ENCODE measurements at places on chromosomes 1 and 21. TPM values are rescaled to one million over a fixed set of nuclear protein-coding genes. Genes with fewer than 3 reads are reported as not detected.

DIP2A gene
- total RNA-seq: 158 TPM

PTGER3 gene
- total RNA-seq: 0.26 TPM

SYPL2 gene
- not detected for total RNA-seq

FGR gene
- total RNA-seq: 2.0 TPM

AGT gene
- not detected for total RNA-seq

CFAP410 gene
- 59.0 TPM for total RNA-seq

ARHGEF16 gene
- not detected for total RNA-seq

DNA sequence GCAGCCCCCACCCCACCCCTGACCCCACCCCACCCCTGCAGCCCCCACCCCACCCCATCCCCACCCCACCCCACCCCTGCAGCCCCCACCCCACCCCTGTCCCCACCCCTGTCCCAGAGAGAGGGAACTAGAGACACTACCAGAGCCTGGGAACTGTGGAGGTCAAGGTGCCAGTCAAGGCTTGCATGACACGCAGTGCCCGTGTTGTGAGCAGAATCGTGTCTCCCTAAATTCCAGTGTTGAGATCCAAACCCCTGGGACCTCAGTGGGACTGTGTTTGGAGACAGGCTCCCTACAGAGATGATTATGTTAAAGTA, 18.4 kb upstream of the SUMO3 start:
- peaks cover 2% of the 10 kb centered on the region for H3K4me1 ChIP-seq
- H3K4me3 ChIP-seq: no peak overlapping the region

- no peaks in the 10 kb centered on the region for H3K27me3 ChIP-seq
- H3K36me3 ChIP-seq: no peaks in the 10 kb centered on the region
- peaks cover 32% of the 10 kb centered on the region for H3K4me1 ChIP-seq
- DNase-seq: no peak
- H3K27ac ChIP-seq: peak overlapping the region; percentile 87
Measured at GRCh38 chr1:246506367-246506673, 759 bp downstream of the SMYD3 start.

GRCh38 chr1:183061194-183061593, 38.0 kb downstream of the LAMC1 start:
- H3K27ac ChIP-seq: no peak overlapping the region
- H3K36me3 ChIP-seq: no peaks in the 10 kb centered on the region
- H3K4me1 ChIP-seq: no peaks in the 10 kb centered on the region
- H3K27me3 ChIP-seq: peaks cover 12% of the 10 kb centered on the region
- no peak overlapping the region for H3K4me3 ChIP-seq
- no peak for DNase-seq

GRCh38 chr1:158793604-158794003, 12.6 kb upstream of the OR6N2 start:
- no peaks in the 10 kb centered on the region for H3K36me3 ChIP-seq
- DNase-seq: no peak
- H3K4me3 ChIP-seq: no peak overlapping the region
- no peaks in the 10 kb centered on the region for H3K27me3 ChIP-seq
- no peaks in the 10 kb centered on the region for H3K4me1 ChIP-seq

GRCh38 chr1:48207131-48207530, 15.4 kb upstream of the SLC5A9 start:
- H3K36me3 ChIP-seq: no peaks in the 10 kb centered on the region
- peaks cover 2% of the 10 kb centered on the region for H3K4me1 ChIP-seq
- no peak overlapping the region for H3K27ac ChIP-seq
- peaks cover 2% of the 10 kb centered on the region for H3K27me3 ChIP-seq

DNA sequence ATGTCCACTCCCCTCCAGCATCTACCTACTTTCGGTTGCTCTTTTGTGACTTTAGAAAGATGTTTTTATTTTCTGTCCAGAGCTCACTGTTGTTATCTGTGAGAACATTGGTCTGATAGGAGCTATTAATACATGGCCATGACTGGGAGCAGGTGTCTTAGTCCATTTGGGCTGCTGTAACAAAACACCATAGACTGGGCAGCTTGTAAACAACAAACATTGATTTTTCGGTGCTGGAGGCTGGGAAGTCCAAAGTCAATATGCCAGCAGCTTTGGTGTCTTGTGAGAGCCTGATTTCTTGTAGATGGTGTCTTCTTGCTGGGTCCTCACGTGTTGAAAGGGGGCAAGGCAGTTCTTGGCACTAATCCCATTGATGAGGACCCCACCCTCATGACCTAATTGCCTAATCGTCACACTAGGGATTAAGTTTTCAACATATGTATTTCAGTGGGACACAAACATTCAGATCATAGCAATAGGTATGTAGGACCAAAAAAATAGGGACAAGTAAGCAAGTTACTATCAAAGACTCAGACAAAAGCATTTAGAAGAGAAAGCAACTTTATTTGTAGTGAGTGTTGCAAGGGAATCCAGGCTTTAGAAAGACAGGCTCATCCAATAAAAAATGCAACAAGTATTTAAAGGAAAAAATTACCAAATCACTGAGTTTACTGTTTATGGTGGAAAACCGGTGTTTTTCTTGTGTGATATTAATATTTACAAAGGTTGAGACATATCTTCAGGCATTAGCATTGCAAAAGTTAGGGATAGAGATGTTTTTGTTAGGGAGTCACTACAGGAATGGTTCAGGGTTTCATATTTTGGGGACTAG, 55.2 kb upstream of the WDR26 start:
- no peaks in the 10 kb centered on the region for H3K4me1 ChIP-seq
- no peak for DNase-seq
- H3K36me3 ChIP-seq: no peaks in the 10 kb centered on the region
- H3K27ac ChIP-seq: no peak overlapping the region
- no peak overlapping the region for H3K4me3 ChIP-seq
- no peaks in the 10 kb centered on the region for H3K27me3 ChIP-seq

DNA sequence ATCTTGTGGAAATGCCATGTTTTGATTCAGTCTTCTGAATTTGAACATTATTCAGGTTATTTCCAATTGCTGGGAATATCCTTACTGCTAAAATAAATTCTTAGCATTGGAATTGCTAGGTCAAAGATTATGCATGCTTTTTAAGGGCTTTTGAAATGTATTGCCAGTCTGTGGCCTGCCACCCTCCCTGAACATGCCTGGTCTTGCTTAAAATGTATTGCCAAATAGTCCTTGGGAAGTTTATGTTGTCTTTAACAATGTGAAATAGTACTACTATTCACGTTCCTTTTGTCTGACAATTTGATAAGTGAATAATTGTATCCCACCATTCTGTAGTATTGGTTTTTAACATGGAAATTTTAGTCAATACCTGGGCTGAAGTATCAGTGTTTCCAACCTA, 13.6 kb downstream of the TARDBP start:
- no peaks in the 10 kb centered on the region for H3K27me3 ChIP-seq
- H3K4me1 ChIP-seq: peaks cover 19% of the 10 kb centered on the region
- H3K36me3 ChIP-seq: peaks cover 18% of the 10 kb centered on the region
- no peak overlapping the region for H3K27ac ChIP-seq
- no peak overlapping the region for H3K4me3 ChIP-seq
- DNase-seq: no peak

DNA sequence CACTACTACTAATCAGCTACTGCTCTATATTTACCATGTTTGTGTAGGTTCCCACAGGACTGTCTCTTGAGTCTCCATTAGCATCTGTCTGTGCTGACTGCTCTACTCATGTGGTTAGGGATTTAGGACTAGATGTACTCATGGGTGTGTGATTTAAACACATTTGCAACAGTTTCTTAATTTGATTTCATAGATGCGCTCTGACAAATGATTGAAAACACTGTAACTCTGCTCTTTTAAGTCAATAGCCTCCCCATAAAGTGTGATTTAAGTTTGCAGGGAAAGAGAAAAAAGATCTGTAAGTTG, 809.3 kb downstream of the NCAM2 start:
- no peaks in the 10 kb centered on the region for H3K27me3 ChIP-seq
- DNase-seq: no peak
- no peak overlapping the region for H3K4me3 ChIP-seq
- H3K4me1 ChIP-seq: no peaks in the 10 kb centered on the region
- no peaks in the 10 kb centered on the region for H3K36me3 ChIP-seq
- H3K27ac ChIP-seq: no peak overlapping the region

DNA sequence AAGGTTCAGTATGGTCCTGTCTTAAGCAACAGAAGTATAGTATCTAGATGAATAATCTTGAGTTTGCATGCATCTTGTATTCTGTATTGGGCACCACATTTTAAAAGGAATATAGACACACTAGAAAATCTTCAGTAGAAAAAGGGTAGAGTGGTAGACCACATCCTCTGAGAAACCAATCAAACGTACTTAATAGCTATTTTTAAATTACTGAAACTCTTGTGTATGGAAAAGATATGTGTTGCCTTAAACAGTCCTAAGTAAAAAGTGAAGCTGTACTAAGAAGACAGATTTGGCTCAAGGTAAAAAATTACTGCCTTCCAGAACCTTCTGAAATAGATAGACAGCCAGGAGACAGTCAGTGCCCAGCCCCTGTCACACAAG, 3.1 kb downstream of the CTXND2 start:
- H3K27me3 ChIP-seq: no peaks in the 10 kb centered on the region
- peak overlapping the region; percentile 72 for H3K4me3 ChIP-seq
- H3K27ac ChIP-seq: peak overlapping the region; percentile 26
- H3K36me3 ChIP-seq: no peaks in the 10 kb centered on the region

DNA sequence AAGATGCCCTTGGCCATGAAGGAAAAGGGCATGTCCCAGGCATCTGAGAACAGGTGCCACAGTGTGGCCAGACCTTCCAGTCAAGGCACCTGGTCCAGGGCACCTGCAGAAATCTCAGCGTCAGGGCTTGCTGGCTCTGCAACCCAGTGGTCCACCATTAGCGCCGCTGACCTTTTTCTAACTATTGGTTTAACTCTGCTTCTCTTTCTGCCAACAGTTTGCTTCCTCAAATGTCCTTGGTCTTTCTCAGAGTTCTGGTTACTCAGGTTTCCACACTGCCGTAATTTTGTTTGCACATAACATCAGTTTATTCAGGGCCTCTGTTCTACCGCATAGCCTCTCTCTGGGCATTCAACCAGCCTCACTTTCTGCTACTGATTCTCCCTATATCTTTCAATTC, 16.5 kb upstream of the FYB2 start:
- peaks cover 19% of the 10 kb centered on the region for H3K27me3 ChIP-seq
- no peak overlapping the region for H3K27ac ChIP-seq
- H3K36me3 ChIP-seq: no peaks in the 10 kb centered on the region

DNA sequence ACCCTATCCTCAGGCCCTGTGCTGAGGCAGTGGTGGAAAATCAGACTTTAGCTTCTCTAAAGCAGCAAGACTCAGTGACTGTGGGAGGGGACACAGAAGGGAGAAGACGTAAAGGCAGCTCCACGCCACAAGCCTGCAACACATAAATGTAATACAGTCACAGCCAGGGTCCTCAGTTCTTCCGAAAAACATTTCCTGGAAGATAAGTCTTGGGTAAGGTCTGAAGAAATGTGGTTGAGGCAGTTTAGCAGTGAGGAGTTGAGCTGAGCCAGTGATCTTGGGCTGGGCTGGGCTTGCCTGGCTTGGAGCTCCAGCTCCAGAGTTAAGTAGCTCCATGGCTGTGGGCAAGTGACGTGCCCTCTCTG, 127.8 kb upstream of the ADAR start:
- no peak overlapping the region for H3K27ac ChIP-seq
- H3K27me3 ChIP-seq: peaks cover 5% of the 10 kb centered on the region
- H3K4me3 ChIP-seq: no peak overlapping the region
- peaks cover 2% of the 10 kb centered on the region for H3K4me1 ChIP-seq
- peaks cover under 1% of the 10 kb centered on the region for H3K36me3 ChIP-seq

DNA sequence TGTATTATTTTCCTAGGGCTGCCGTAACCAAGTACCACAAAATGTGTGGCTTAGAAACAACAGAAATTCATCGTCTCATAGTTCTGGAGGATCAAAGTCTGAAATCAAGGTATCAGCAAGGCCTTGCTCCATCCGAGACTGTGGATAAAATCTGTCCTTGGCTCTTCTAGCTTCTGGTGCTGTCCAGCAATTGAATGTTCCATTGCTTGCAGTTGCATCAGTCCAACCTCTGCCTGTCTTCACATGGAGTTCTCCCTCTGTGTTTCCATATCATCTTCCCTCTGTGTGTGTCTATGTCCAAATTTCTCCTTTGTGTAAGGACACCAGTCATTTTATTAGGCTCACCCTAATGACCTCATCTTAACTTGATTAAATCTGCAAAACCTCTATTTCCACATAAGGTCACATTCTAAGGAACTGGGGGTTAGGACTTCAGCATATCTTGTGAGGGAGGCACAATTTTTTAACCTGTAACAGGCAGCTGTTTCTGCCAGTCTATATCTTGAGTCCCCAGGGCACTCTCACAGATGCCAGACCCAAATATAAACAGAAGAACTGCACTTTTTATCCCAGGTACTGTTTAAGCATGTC, 84.2 kb downstream of the ERG start:
- no peak overlapping the region for H3K4me3 ChIP-seq
- no peak for DNase-seq
- no peaks in the 10 kb centered on the region for H3K4me1 ChIP-seq
- H3K36me3 ChIP-seq: no peaks in the 10 kb centered on the region
- H3K27me3 ChIP-seq: peaks cover 10% of the 10 kb centered on the region

- DNase-seq: no peak
Measured at GRCh38 chr1:177825276-177825901, 144.5 kb downstream of the SEC16B start.

GRCh38 chr1:216576234-216576937, 146.8 kb downstream of the ESRRG start:
- no peaks in the 10 kb centered on the region for H3K36me3 ChIP-seq
- H3K4me1 ChIP-seq: no peaks in the 10 kb centered on the region
- no peak for DNase-seq
- no peak overlapping the region for H3K4me3 ChIP-seq
- no peaks in the 10 kb centered on the region for H3K27me3 ChIP-seq

- no peak for DNase-seq
- H3K4me3 ChIP-seq: no peak overlapping the region
Measured at GRCh38 chr1:234997201-234997895, 131.3 kb downstream of the TOMM20 start.

GRCh38 chr1:108570128-108570527, 10.2 kb downstream of the EEIG2 start:
- DNase-seq: no peak
- H3K4me3 ChIP-seq: no peak overlapping the region
- peaks cover 7% of the 10 kb centered on the region for H3K4me1 ChIP-seq

GRCh38 chr21:33890187-33890586, 25.4 kb downstream of the ATP5PO start:
- peaks cover 6% of the 10 kb centered on the region for H3K4me1 ChIP-seq
- H3K4me3 ChIP-seq: no peak overlapping the region
- DNase-seq: no peak

DNA sequence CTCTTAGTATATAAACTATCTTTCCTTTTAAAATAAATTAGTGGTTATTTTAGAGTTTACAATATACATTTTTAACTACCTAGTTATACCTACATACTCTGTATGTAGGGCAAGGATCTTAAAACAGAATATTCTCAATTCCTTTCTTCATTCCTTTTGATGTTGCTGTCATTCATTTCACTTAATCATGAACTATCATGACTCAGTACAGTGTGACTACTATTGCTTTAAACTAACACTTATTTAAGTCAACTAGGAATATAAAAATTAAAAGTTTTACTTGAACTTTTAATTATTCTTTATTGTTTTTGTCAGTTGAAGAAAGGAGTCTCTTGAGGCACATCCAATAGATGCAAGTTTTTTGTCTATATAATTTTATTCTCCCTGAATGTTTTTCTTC, 726.4 kb downstream of the BRINP3 start:
- no peaks in the 10 kb centered on the region for H3K4me1 ChIP-seq
- no peaks in the 10 kb centered on the region for H3K27me3 ChIP-seq
- H3K36me3 ChIP-seq: peaks cover 5% of the 10 kb centered on the region
- no peak overlapping the region for H3K4me3 ChIP-seq
- no peak for DNase-seq

Data from naive thymus-derived CD8-positive, alpha-beta T cell (primary cell).